ENCODE measurements at places on chromosomes 4 and X.

- no peak overlapping the region for H3K27ac ChIP-seq
- no peaks in the 10 kb centered on the region for H3K27me3 ChIP-seq
- H3K4me1 ChIP-seq = no peaks in the 10 kb centered on the region
- peak overlapping the region; percentile 38 for H3K4me3 ChIP-seq
- peak; percentile 86 for DNase-seq
Measured at GRCh38 chrX:20265221-20265725, 1.4 kb downstream of the RPS6KA3 start.

DNA sequence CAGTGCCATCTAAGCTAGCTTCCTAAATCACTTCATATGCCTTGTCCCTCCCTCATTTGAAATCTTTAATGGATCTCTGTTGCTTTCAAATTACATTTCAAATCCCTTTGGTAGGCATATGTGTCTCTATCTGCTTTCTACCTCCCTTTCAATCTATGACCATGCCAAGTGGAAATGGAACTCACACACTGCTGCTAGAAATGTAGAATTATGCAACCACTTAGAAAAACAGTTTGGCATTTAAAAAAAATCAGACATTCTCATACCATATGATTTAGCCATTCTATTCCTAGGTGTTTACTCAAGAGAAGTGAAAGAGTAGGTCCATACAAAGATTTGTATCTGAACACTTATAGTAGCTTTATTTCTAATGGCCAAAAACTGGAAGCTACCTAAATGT lies 413.5 kb upstream of the INTU start:
- H3K4me1 ChIP-seq = no peaks in the 10 kb centered on the region
- no peaks in the 10 kb centered on the region for H3K36me3 ChIP-seq
- H3K4me3 ChIP-seq = no peak overlapping the region
- no peak overlapping the region for H3K27ac ChIP-seq

GRCh38 chr4:55928846-55929245 lies 19.9 kb upstream of the CEP135 start:
- H3K4me3 ChIP-seq = no peak overlapping the region
- no peaks in the 10 kb centered on the region for H3K4me1 ChIP-seq
- H3K27ac ChIP-seq = no peak overlapping the region

- DNase-seq = no peak
- no peaks in the 10 kb centered on the region for H3K27me3 ChIP-seq
- no peak overlapping the region for H3K27ac ChIP-seq
- H3K4me1 ChIP-seq = no peaks in the 10 kb centered on the region
- no peaks in the 10 kb centered on the region for H3K36me3 ChIP-seq
Measured at GRCh38 chr4:73690051-73690738, 50.2 kb upstream of the CXCL8 start.

GRCh38 chr4:30208731-30209435 lies 511.3 kb upstream of the PCDH7 start:
- H3K4me3 ChIP-seq = no peak overlapping the region
- H3K27ac ChIP-seq = no peak overlapping the region
- H3K36me3 ChIP-seq = no peaks in the 10 kb centered on the region
- H3K4me1 ChIP-seq = no peaks in the 10 kb centered on the region

GRCh38 chr4:7390906-7391636 lies 43.7 kb downstream of the PSAPL1 start:
- H3K27me3 ChIP-seq = no peaks in the 10 kb centered on the region
- H3K4me1 ChIP-seq = no peaks in the 10 kb centered on the region
- no peaks in the 10 kb centered on the region for H3K36me3 ChIP-seq
- no peak overlapping the region for H3K4me3 ChIP-seq
- peak; percentile 58 for DNase-seq

GRCh38 chr4:47617607-47618006 lies 132.5 kb downstream of the ATP10D start:
- H3K4me3 ChIP-seq = no peak overlapping the region
- no peak overlapping the region for H3K27ac ChIP-seq
- DNase-seq = no peak
- no peaks in the 10 kb centered on the region for H3K4me1 ChIP-seq
- H3K36me3 ChIP-seq = no peaks in the 10 kb centered on the region
- H3K27me3 ChIP-seq = no peaks in the 10 kb centered on the region
